ENCODE measurements at places on chromosomes 4 and X.

DNA sequence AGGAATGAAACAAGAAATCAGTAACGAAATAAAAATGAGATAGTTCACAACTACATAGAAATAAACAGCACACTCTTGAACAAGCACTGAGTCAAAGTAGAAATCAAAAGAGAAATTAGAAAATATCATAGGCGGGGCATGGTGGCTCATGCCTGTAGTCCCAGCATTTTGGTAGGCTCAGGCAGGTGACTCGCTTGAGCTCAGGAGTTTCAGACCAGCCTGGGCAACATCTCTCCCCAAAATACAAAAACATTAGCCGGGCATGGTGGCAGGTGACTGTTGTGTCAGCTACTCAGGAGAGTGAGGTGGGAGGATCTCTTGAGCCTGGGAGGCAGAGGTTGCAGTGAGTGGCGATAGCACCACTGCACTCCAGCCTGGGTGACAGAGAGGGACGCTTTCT, 714.4 kb downstream of the GLUD2 start:
- no peak overlapping the region for H3K27ac ChIP-seq
- no peaks in the 10 kb centered on the region for H3K27me3 ChIP-seq
- H3K4me3 ChIP-seq = no peak overlapping the region

GRCh38 chr4:64799751-64800150, 390.5 kb upstream of the TECRL start:
- no peak for DNase-seq
- no peaks in the 10 kb centered on the region for H3K27me3 ChIP-seq
- H3K36me3 ChIP-seq = no peaks in the 10 kb centered on the region
- no peak overlapping the region for H3K27ac ChIP-seq
- H3K4me3 ChIP-seq = no peak overlapping the region
- H3K4me1 ChIP-seq = no peaks in the 10 kb centered on the region

DNA sequence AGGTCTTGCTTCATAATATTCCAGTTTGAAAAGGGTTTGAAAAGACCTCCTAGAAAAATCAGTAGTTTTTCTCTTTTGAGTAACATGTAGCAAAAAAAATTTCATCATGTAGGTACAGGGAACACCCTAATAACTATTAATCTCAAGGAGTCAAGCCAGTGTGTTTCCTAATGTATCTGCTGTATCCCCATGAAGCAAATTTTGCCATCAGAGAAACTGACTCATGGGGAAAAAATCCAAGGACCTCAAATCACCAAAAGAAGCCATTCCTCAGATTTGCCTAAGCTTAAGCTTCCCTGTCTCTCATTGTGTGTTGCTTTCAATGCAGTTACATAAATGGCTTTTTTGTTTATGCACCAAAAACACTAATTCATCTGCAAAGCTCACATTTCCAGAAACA, 29.7 kb downstream of the F9 start:
- H3K4me1 ChIP-seq = peaks cover 8% of the 10 kb centered on the region
- peak overlapping the region; percentile 12 for H3K27ac ChIP-seq
- DNase-seq = no peak
- H3K4me3 ChIP-seq = no peak overlapping the region
- no peaks in the 10 kb centered on the region for H3K36me3 ChIP-seq

GRCh38 chrX:48933757-48934156, 14.9 kb upstream of the PIM2 start:
- DNase-seq = no peak
- no peaks in the 10 kb centered on the region for H3K4me1 ChIP-seq
- H3K27me3 ChIP-seq = no peaks in the 10 kb centered on the region
- no peak overlapping the region for H3K27ac ChIP-seq
- H3K4me3 ChIP-seq = no peak overlapping the region

DNA sequence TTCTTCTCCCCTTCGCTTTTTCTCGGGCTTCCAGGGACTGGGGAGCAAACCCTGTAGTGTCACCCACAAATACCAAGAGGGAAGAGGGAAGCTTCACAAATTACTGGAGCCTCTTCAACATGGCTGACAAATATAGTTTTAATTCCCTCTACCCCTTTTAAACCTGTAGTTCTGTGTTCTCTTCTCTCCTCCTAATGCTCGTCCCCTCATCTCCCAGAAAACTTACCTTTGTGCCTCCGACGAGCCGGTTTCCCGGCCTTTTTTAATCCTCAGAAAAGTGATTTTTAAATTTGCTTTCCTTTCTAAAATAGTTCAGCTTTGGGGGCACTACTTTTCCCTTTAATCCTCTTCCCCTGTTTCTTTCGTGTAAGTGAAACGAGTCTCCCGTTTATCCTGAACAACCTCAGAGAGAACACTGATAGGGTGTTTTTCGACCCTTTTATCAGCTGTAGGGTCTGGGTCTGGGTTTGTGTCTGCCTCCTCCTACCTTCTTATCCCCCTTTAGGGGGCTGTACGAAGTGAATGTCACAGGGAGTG, 408 bp downstream of the TET2 start:
- no peaks in the 10 kb centered on the region for H3K27me3 ChIP-seq
- peak overlapping the region; percentile 98 for H3K27ac ChIP-seq
- H3K36me3 ChIP-seq = no peaks in the 10 kb centered on the region
- H3K4me1 ChIP-seq = peaks cover 17% of the 10 kb centered on the region

DNA sequence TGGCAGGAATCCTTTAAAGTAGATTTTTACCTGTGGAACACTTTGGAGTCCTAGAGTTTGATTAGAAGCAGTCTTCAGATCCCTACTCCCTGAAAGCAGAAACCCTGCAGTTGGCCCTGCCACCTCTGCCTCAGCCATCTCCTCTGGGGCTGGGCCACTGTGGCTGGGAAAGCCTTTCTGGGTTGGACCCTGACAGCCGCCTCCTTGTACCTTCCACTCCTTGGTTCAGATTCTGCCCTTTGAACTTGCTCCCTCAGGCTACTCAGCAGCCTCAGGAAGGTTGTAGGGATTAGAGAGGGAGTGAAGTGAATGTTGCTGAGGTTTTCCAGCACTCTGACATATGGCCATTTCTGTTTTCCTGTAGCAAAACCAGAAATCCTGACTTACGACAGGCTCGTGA, 65.5 kb downstream of the KIT start:
- no peaks in the 10 kb centered on the region for H3K36me3 ChIP-seq
- no peaks in the 10 kb centered on the region for H3K27me3 ChIP-seq
- DNase-seq = no peak
- H3K4me3 ChIP-seq = no peak overlapping the region

GRCh38 chrX:97096385-97096784, 212.7 kb downstream of the RPA4 start:
- peak; percentile 59 for DNase-seq
- peaks cover 4% of the 10 kb centered on the region for H3K27me3 ChIP-seq
- H3K4me1 ChIP-seq = peaks cover 7% of the 10 kb centered on the region
- no peak overlapping the region for H3K4me3 ChIP-seq
- H3K36me3 ChIP-seq = no peaks in the 10 kb centered on the region

GRCh38 chr4:156677131-156677531, 294.5 kb downstream of the PDGFC start:
- peaks cover 12% of the 10 kb centered on the region for H3K4me1 ChIP-seq
- DNase-seq = peak; percentile 45
- H3K27ac ChIP-seq = no peak overlapping the region
- no peaks in the 10 kb centered on the region for H3K27me3 ChIP-seq
- H3K4me3 ChIP-seq = no peak overlapping the region
- H3K36me3 ChIP-seq = no peaks in the 10 kb centered on the region

DNA sequence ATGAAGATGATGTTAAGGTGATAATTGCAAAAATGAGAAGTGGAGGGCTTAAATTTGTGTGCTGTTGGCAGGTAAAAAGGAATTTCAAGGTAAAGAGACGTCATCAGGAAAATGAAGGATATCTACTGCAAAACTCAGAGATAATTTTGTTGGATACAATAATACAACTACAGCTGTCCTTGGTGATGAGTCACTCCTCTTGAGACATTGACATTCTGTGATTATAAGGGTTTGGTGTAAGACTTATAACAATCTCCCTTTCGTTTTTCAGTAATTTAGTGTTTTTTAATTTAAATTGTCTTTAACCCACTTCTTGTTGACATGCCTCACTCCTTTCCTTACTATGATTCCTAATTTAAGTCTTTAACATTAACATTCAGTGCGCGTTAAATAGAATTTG, 1074.1 kb upstream of the SLIT2 start:
- DNase-seq = no peak
- H3K4me3 ChIP-seq = no peak overlapping the region
- no peaks in the 10 kb centered on the region for H3K4me1 ChIP-seq
- H3K27me3 ChIP-seq = no peaks in the 10 kb centered on the region
- no peak overlapping the region for H3K27ac ChIP-seq

DNA sequence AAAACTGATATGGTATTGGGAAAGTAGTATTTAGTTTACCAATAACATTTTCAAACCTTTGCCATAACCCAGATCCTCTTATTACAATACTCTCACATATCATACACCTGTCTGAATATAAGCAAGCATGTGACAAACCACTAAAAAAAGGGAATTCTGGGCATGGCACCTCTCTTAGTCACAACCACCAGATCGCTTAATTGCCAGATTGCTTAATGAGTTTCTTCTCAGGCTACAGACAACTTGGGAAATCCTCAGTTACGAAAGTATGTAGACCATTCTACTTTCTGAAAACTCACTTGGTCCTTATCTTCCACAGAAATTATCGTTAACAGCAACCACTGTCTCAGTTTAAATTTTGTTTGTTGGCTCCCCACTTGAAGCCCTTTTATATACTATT, 2.1 kb downstream of the NAF1 start:
- H3K27ac ChIP-seq = no peak overlapping the region
- H3K36me3 ChIP-seq = peaks cover 34% of the 10 kb centered on the region
- peaks cover 7% of the 10 kb centered on the region for H3K4me1 ChIP-seq
- DNase-seq = peak; percentile 15
- H3K27me3 ChIP-seq = no peaks in the 10 kb centered on the region

GRCh38 chr4:85952972-85953650, 406.7 kb downstream of the MAPK10 start:
- no peak for DNase-seq
- H3K4me3 ChIP-seq = no peak overlapping the region
- H3K36me3 ChIP-seq = no peaks in the 10 kb centered on the region
- no peak overlapping the region for H3K27ac ChIP-seq
- H3K27me3 ChIP-seq = no peaks in the 10 kb centered on the region

DNA sequence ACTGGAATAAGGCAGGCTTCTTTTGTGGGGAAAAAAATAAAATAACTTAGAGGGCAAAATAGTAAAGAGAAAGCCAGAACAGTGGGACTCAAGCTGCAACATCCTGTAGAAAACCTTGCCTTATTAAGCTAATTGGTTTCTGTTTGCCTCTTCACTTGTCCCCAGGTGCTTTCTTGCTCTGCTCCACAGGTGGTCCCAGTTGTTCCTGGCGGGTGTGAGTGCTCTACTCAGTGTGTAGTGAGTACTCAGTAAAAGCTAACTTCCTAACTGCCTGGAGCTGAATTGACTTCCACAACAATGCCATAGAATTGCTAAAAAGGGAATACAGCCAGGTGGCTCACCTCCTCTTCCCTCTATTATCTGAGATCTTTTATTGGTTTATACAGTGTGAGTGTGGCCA, 930.2 kb downstream of the C4orf33 start:
- H3K4me3 ChIP-seq = no peak overlapping the region
- no peak overlapping the region for H3K27ac ChIP-seq
- H3K4me1 ChIP-seq = peaks cover 6% of the 10 kb centered on the region
- H3K36me3 ChIP-seq = no peaks in the 10 kb centered on the region
- H3K27me3 ChIP-seq = no peaks in the 10 kb centered on the region

GRCh38 chr4:168028568-168028967, 63.8 kb upstream of the ANXA10 start:
- DNase-seq = peak; percentile 47
- no peaks in the 10 kb centered on the region for H3K27me3 ChIP-seq
- no peak overlapping the region for H3K4me3 ChIP-seq

- H3K36me3 ChIP-seq = no peaks in the 10 kb centered on the region
- H3K4me1 ChIP-seq = peaks cover 7% of the 10 kb centered on the region
- H3K4me3 ChIP-seq = no peak overlapping the region
- DNase-seq = no peak
Measured at GRCh38 chrX:13360146-13360545, 40.3 kb upstream of the ATXN3L start.

GRCh38 chr4:648579-649292, 23.4 kb downstream of the PDE6B start:
- no peak overlapping the region for H3K4me3 ChIP-seq
- H3K36me3 ChIP-seq = no peaks in the 10 kb centered on the region
- H3K4me1 ChIP-seq = no peaks in the 10 kb centered on the region

- no peak for DNase-seq
- no peak overlapping the region for H3K4me3 ChIP-seq
- H3K27ac ChIP-seq = no peak overlapping the region
- no peaks in the 10 kb centered on the region for H3K36me3 ChIP-seq
- H3K27me3 ChIP-seq = no peaks in the 10 kb centered on the region
Measured at GRCh38 chrX:74911494-74911893, 13.8 kb downstream of the NEXMIF start.

DNA sequence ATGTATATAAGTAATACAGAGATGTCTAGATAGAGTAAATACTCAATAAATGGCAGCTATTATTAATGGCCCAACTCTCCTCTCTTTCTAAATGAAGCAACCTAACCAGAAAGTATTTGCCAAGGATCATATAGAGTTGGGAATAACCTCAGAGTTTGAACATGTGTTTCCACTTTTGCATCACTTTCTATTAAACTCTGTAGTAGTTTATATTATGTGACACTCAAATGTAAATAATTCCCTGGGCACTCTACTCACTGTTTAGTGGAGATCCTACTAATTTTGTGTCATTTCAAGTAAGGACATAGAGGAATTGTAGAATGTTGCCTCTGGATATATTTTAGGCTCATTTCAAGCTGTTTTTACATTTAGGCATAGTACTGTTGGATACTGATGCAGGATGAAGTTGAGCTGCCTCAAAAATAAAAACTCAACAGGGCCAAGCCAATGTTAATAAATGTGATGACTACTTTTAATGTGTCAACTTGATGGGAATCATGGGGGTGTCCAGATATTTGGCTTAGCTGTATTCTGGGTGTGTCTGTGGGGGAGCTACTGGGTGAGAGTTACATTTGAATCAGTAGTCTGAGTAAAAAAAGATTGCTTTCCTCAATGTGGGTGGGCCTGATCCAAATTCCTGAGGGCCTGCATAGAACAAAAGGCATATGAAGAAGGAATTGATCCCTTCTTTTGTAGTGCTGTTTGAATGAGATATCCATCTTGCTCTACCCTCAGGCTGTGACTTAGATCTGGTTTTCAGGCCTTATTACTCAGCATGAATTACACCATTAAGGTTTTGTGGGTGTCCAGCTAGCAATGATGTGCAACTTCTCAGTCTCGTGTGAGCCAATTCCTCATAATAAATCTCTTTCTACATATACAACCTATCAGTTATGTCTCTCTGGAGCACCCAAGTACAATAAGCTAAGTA, 1368.2 kb downstream of the STIM2 start:
- peaks cover 31% of the 10 kb centered on the region for H3K4me1 ChIP-seq
- H3K4me3 ChIP-seq = no peak overlapping the region
- DNase-seq = no peak
- H3K36me3 ChIP-seq = no peaks in the 10 kb centered on the region
- H3K27me3 ChIP-seq = no peaks in the 10 kb centered on the region

DNA sequence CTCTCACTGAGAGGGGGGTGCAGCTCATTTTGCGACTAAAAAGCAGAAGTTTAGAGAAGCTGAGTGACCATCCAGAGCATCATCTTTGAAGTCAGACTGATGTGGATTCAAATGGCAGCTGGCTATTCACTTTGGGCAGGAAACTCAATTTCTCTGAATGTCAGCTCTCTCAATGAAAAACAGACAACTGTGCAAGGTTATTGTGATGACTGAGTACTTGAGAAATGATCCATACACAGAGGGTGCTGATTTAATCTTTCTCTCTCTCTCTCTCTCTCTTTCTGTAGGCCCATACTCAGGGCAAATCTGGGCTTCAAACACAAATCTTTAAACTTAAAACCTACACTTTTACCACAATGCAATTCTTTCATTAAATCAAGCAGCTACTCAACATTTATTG, 185.8 kb upstream of the SLIT2 start:
- no peaks in the 10 kb centered on the region for H3K36me3 ChIP-seq
- H3K27ac ChIP-seq = no peak overlapping the region
- H3K4me3 ChIP-seq = no peak overlapping the region
